ENCODE measurements at places on chromosomes 2 and 18.

GRCh38 chr2:46814160-46814961, 101.2 kb downstream of the MCFD2 start:
- DNase-seq = peak; percentile 79

DNA sequence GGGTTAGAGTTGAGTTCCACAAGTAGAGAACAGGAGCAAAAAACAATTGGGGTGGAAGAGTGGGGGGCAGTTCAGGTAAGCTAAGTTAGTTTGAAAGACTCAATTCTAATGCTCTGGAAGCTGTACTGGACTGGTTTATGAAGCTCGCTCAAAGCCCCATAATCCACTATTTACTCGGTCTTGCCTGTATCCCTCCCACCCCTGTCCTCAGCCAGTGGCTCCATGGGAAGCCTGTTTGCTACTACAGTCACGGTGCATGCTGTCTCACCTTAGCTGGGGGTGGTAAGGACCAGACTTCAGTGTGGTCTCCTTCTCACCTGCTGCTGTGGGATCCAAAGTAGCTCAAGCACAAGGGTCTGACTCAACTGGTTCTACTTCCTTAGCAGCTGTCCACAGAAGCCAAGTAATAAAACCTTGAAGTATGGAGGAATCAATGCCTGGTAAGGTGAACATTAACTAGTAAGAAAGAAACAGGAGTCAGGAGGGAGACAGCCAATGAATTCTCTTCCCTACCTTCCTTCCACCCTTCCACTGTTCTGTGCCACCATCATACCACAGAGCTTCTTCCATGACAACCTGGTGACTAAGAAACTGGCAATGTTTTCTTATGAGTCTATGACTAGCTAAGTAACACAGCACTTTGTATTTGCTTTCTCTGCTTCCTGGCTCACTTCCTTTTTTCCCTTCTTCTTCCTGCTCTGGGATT, 230.8 kb downstream of the SRBD1 start:
- DNase-seq = peak; percentile 37

DNA sequence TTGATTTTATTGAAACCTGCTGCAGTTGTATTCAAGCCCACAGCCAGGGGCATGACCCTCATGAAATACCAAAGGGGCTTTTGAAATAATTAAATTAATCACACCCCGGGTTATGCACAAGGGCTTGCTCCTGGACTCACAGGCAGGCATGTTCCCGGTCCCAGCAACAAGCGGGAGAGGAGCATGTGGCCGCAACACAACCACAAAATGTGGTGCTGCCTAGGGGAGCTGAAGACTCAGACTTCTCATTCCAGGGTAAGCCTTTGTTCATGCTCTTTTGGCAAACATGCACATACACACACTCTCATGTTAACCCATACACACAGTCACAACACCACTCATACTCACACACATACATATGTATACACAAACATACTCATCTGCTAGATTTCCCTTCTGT, 233.7 kb upstream of the SMAD2 start:
- DNase-seq = no peak

DNA sequence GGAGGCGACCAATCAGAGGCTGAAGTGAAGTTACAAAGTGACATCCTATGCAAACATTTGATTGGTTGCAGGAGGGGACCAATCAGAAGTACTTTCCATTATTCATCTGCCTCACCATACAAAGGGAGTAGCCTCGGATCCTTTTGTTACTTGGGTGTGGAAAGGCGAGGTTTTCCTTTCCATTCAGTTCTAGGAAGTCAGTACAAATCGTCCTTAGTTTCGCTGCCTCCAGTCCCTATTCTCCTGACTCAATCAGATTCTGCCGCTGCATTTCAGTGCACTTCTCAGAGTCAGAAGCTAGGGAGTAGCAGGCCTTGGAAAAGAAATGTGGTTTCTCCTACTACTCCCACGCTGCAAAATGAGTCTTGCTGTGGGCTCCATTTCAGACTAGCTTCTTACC, 149.4 kb downstream of the DTNA start:
- DNase-seq = no peak

GRCh38 chr2:3959372-3959771, 256.0 kb downstream of the DCDC2C start:
- DNase-seq = peak; percentile 10
